Stimulated activated CD8-positive, alpha-beta memory T cell treated with anti-CD3 and anti-CD28 coated beads, Interleukin-12 subunit alpha, Interleukin-12 subunit beta, amount 100 ng/mL, for 1 hour (primary cell): ENCODE measurements at places on chromosomes 7 and 10.

- DNase-seq, result no peak
Observed at GRCh38 chr10:130824230-130825014, 487.1 kb downstream of the TCERG1L start.

DNA sequence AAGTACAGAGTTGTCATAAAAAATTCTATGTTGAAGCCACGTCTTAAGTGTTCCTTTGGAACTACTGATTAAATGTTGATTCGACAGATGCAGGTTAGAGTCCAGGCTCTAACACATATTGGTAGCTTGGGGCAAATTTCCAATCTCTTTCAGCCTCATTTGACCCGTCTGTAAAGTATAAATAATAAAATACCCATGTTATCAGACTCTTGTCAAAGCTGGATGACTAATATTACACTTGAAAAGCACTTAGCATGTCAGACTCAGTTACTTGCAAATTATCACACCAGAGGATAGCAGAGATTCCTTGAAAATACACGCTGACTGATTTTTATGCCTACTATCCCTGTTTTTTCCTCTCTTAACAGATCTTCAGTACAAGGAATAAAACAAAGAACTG lies 18.1 kb upstream of the MACC1 start:
- no peak for DNase-seq

DNA sequence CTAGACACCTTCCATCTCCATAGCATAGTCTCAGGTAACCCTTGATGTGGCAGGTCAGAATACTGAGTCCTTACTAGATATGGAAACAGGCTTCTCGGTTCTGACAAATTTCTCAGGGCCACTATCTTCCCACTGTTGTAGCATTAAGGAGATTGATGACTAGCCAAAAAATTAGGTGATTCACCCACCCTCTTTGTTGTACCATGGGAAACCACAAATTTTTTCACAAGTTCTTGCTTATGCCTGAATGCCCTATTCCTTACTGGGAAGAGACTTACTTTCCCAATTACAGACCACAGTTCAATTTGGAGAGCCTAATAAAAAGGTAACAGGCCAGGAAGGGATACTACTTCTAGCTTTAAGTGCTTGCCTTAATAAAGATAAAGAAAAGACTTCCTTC lies 948.8 kb downstream of the GRM8 start:
- no peak for DNase-seq

- no peak for DNase-seq
Observed at GRCh38 chr10:57338823-57339558, 928.7 kb downstream of the IPMK start.

GRCh38 chr7:155811895-155812761 lies at the start of gene SHH:
Gene SHH, minus strand, starts transcription at chr7:155812463. Its CDS starts 341 bp downstream, at chr7:155812122.
- DNase-seq, result no peak

DNA sequence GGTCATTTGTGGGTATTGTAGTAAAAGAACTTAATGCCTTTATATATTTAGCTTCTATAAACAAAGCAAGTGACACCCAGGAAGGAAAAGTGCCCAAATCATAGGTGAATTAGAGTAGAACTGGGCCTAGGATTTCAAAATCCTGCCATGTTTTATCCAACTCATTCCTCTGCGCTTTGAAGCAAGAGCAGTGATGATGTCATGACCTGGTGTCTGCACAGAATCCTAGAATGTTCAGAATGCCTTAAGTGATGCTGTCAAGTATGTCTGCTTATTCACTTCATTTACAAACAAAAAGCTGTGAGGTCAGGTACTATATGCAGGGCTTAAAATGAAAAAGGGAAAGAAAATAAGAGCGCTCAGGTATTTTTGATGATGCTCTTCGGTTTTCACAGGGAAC lies 737.2 kb upstream of the ANKRD30A start:
- no peak for DNase-seq

DNA sequence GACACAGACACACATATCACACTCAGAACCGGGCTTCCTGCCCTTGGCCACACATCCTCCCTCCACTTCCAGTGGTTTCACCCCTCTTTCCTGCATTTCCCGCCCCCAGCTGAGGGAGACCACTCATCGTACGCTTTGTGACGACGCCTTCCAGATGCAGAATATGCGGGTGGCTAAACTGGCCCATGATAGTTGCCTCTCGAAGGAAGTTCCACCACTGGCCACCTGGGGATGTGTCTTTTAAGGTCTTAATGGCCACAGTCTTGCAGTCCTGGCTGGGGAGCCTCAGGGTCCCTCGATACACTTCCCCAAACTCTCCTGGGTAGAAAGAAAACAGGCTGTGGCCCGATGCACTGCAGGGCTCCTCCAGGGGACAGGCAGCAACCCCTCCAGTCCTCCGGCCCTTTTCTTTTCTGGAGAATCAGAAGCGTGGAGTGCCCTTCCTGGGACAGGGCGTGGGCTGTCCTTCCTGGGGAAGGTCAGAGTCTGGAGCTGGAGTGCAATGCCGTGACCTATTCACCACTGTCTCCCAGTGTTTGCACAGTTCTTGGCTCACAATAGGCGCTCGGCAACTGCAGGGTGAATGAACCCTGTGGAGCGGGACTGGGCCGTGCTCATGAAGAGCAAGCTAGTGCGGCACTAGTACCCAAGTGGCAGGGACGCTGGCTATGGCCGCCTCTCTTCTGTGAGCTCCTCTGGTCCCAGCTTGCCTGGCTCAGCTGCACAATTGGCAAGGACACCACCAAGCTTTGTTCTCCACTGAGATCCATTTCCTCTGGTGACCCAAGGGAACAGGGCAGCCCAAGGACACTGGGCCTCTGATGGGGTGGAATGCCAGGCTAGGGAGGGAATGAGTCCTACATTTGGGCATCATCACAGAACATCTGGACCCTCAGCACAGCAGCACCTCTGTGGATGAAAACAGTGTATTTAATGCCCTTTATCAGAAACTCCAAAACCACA lies 13.2 kb downstream of the EPHA1 start:
- DNase-seq, result no peak

DNA sequence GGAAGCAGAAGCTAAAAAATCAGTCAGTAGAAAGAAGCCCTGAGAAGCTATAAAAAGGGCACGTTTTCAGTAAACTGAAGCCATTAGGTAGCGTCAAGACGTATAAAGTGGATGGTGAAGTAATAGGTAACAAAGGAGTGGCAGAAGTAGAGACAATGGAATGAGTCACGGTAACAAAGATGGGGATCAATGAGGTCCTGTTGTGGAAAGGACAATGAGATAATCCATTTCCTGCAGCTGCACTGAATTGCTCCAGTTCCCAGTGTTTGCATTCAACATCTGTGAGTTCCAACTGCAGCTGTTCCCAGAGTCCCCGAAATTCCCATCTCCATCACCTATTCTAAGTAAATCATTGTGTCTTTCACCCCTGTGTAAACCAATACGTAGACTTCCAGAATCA lies 4.8 kb upstream of the HYCC1 start:
- no peak for DNase-seq

DNA sequence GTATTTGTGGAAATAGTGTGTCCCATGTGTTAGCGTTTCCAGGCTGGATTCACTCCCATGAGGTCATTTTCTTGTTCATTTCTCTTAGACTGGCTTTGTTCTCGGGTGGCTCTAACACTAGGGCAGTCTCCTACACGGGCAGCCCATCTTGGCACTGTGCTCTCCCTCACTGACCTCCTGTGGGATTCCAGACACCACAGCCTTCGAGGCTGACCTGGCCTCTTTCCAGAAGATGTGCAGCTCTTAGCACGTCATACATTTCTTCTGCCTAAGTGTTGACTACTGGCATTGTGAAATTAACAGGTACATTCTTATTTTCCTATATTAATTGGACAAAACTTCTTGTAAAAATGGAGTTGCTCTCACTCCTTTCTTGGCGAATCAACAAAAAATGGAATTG lies 72.8 kb downstream of the INSYN2A start:
- DNase-seq, result no peak
